Left lung (tissue), 14 donors: ENCODE measurements at places on chromosomes 3 and 15. TPM values are rescaled to one million over a fixed set of nuclear protein-coding genes. Genes with fewer than 3 reads are reported as not detected.

USP4 gene
- polyA plus RNA-seq, result 73.1 TPM

THPO gene
- 1.9 TPM for polyA plus RNA-seq

CAND2 gene
- 8.8 TPM for polyA plus RNA-seq

CNTN4 gene
- polyA plus RNA-seq, result 9.6 TPM

GRAMD2A gene
- 9.3 TPM for polyA plus RNA-seq

NGLY1 gene
- polyA plus RNA-seq, result 40.8 TPM

TRH gene
- 0.41 TPM for polyA plus RNA-seq

VGLL3 gene
- polyA plus RNA-seq, result 25.9 TPM

RASGRF1 gene
- polyA plus RNA-seq, result 45.0 TPM

BLM gene
- polyA plus RNA-seq, result 13.1 TPM

YEATS2 gene
- polyA plus RNA-seq, result 42.7 TPM

- H3K36me3 ChIP-seq, result no peaks in the 10 kb centered on the region
- H3K4me3 ChIP-seq, result no peak overlapping the region
- peaks cover 4% of the 10 kb centered on the region for H3K4me1 ChIP-seq
- H3K27me3 ChIP-seq, result no peaks in the 10 kb centered on the region
Observed at GRCh38 chr3:196524527-196524926, 9.4 kb upstream of the SMCO1 start.

- DNase-seq, result no peak
- H3K4me1 ChIP-seq, result no peaks in the 10 kb centered on the region
- H3K36me3 ChIP-seq, result no peaks in the 10 kb centered on the region
- no peak overlapping the region for H3K27ac ChIP-seq
Observed at GRCh38 chr3:18086078-18086477, 339.1 kb downstream of the SATB1 start.

- H3K4me1 ChIP-seq, result no peaks in the 10 kb centered on the region
- peak overlapping the region; percentile 33 for H3K27ac ChIP-seq
- H3K4me3 ChIP-seq, result no peak overlapping the region
- no peaks in the 10 kb centered on the region for H3K27me3 ChIP-seq
Observed at GRCh38 chr15:92645051-92645631, 10.4 kb downstream of the FAM174B start.

- H3K27me3 ChIP-seq, result no peaks in the 10 kb centered on the region
- H3K27ac ChIP-seq, result no peak overlapping the region
- no peaks in the 10 kb centered on the region for H3K36me3 ChIP-seq
Observed at GRCh38 chr3:117263270-117263669, 553.7 kb downstream of the TUSC7 start.

- H3K27me3 ChIP-seq, result no peaks in the 10 kb centered on the region
- H3K4me1 ChIP-seq, result peaks cover 21% of the 10 kb centered on the region
- DNase-seq, result no peak
Observed at GRCh38 chr3:71127052-71127831, 456.3 kb downstream of the FOXP1 start.

- H3K36me3 ChIP-seq, result no peaks in the 10 kb centered on the region
- H3K4me3 ChIP-seq, result no peak overlapping the region
- no peaks in the 10 kb centered on the region for H3K27me3 ChIP-seq
- H3K27ac ChIP-seq, result no peak overlapping the region
- no peaks in the 10 kb centered on the region for H3K4me1 ChIP-seq
Observed at GRCh38 chr3:12454076-12454815, 30.0 kb upstream of the TSEN2 start.

- no peak overlapping the region for H3K27ac ChIP-seq
- DNase-seq, result no peak
- no peaks in the 10 kb centered on the region for H3K36me3 ChIP-seq
- H3K4me3 ChIP-seq, result no peak overlapping the region
- H3K4me1 ChIP-seq, result no peaks in the 10 kb centered on the region
- no peaks in the 10 kb centered on the region for H3K27me3 ChIP-seq
Observed at GRCh38 chr3:46710671-46711295, 6.9 kb downstream of the PRSS50 start.

DNA sequence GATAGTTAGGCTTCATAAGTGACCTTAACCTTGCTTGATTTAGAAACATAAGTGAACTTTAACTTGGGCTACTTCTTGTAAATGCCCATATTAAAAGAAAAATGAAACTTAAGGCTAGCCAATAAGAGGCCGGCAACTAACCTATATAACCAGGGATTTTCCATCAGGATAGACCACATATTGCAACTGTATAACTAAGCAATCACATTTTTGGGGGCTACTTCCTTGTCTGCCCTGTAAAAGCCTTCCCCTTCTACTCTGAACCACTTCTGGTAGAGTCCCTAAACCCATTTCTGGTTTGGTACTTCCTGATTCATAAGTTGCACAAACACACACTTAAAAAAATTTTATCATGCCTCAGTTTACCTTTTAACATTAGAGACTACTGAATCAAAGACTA, 150.9 kb upstream of the UBE2E2 start:
- H3K4me1 ChIP-seq, result no peaks in the 10 kb centered on the region
- no peak overlapping the region for H3K27ac ChIP-seq
- H3K36me3 ChIP-seq, result no peaks in the 10 kb centered on the region
- no peak for DNase-seq
- H3K4me3 ChIP-seq, result no peak overlapping the region
- no peaks in the 10 kb centered on the region for H3K27me3 ChIP-seq

- no peaks in the 10 kb centered on the region for H3K27me3 ChIP-seq
- peak overlapping the region; percentile 97 for H3K4me3 ChIP-seq
- DNase-seq, result peak; percentile 66
- peaks cover 13% of the 10 kb centered on the region for H3K4me1 ChIP-seq
- no peaks in the 10 kb centered on the region for H3K36me3 ChIP-seq
- peak overlapping the region; percentile 70 for H3K27ac ChIP-seq
Observed at GRCh38 chr15:70892912-70893560, 410 bp downstream of the LRRC49 start.

DNA sequence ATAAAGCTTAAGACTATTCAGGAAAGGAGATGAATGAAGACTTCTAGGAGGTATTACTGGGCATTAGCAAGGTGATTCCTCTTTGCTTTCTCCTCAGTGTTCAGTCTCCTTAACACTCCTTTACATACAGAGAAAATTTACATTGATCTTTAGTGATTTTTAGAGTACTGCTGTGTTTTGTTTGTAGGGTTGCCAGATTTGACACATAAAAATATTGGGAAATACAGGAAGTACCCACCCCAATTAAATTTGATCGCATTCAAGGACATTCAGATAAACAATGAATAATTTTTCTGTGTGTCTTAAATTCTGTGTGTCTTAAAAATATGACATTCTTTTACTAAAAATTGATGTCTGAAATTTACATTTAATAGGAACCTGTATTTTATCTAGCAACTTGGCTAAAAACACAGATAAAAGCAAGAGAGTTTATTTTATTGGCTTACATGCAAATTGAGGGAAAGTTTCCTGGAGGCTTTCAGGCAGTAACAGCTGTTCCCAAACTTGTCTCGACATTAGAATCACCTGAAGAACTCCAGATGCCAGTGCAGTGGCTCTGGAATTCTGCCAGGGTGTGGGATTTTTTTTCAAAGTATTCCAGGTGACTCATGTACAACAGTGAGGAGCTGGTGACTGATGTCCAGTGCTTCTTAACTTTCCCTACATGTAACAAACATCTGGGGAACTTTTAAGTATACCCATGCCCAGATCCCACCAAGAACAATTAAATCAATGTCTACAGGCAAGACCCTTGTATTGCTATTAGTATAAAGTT, 23.4 kb upstream of the PLOD2 start:
- no peak overlapping the region for H3K4me3 ChIP-seq
- DNase-seq, result no peak
- H3K36me3 ChIP-seq, result no peaks in the 10 kb centered on the region
- no peak overlapping the region for H3K27ac ChIP-seq

DNA sequence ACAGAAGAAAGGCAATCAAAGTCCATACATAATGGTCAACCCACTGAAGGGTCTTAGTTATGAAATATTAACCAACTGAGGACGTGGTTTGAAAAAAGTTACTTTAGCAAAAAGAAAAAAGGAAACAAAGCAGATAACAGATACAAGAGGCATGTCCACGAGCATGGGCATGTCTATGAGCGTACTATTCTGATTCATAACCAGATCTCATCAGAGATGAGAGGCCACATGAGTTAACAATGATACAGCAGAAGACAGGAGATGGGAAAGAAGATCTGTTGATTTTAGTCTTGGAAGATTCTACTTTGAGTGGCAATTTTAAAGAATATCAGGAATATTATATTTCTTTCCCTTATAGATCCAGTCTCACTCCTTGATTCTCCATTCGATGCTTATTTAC, 262.9 kb upstream of the SLITRK3 start:
- no peaks in the 10 kb centered on the region for H3K36me3 ChIP-seq
- no peaks in the 10 kb centered on the region for H3K4me1 ChIP-seq
- H3K27me3 ChIP-seq, result no peaks in the 10 kb centered on the region
- no peak overlapping the region for H3K4me3 ChIP-seq
- no peak for DNase-seq

- H3K27me3 ChIP-seq, result peaks cover 5% of the 10 kb centered on the region
- H3K27ac ChIP-seq, result no peak overlapping the region
- H3K36me3 ChIP-seq, result no peaks in the 10 kb centered on the region
- no peak overlapping the region for H3K4me3 ChIP-seq
- no peak for DNase-seq
- H3K4me1 ChIP-seq, result no peaks in the 10 kb centered on the region
Observed at GRCh38 chr15:88400084-88400483, 67.1 kb downstream of the MRPL46 start.

- no peak overlapping the region for H3K27ac ChIP-seq
- H3K36me3 ChIP-seq, result no peaks in the 10 kb centered on the region
- H3K27me3 ChIP-seq, result no peaks in the 10 kb centered on the region
- no peak overlapping the region for H3K4me3 ChIP-seq
- peak; percentile 38 for DNase-seq
Observed at GRCh38 chr3:82790307-82791097, 1029.1 kb upstream of the GBE1 start.

GRCh38 chr3:36907911-36908646, 36.8 kb downstream of the TRANK1 start:
- H3K27ac ChIP-seq, result peak overlapping the region; percentile 98
- H3K27me3 ChIP-seq, result no peaks in the 10 kb centered on the region
- H3K4me3 ChIP-seq, result peak overlapping the region; percentile 55
- peaks cover 10% of the 10 kb centered on the region for H3K4me1 ChIP-seq

DNA sequence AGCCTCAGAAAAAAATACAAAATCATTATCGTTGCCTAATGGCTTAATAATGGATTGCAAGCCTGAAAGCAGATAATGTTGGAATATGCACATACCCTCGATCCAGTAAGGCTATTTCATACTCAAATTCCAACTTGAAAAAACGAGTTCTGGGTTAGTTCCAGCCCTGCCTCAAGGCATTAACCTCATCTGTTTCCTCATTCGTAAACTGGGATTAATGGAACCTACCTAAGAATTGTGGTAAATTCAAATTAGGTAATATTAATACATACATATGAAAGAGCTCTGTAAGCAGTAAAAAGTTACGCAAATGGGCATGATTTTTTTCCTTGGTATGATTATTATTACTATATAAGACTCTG, 107.5 kb downstream of the SRGAP3 start:
- peaks cover 6% of the 10 kb centered on the region for H3K27me3 ChIP-seq
- H3K4me1 ChIP-seq, result no peaks in the 10 kb centered on the region
- peak overlapping the region; percentile 26 for H3K27ac ChIP-seq
- no peak overlapping the region for H3K4me3 ChIP-seq
- DNase-seq, result no peak
- H3K36me3 ChIP-seq, result no peaks in the 10 kb centered on the region

DNA sequence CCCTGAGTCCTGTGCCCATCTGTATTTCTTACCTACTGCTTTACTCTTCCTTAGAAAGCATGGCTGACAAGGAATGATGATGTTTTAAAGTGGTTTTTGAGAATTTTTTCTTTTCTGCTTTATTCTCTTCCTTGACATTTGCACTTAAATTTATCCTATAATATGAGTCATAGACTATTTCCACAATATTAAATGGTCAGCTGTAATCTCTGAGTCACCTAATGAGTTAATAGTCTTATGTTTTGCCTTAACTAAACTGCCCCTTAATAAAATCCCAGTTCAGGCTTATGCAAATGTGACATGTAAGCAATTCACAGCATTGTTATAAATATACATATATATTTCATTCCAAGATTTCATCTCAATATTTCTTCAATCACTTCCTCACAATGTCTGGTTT, 23.8 kb downstream of the MEIS2 start:
- H3K4me1 ChIP-seq, result no peaks in the 10 kb centered on the region
- no peak overlapping the region for H3K4me3 ChIP-seq
- H3K36me3 ChIP-seq, result no peaks in the 10 kb centered on the region
- no peak overlapping the region for H3K27ac ChIP-seq

DNA sequence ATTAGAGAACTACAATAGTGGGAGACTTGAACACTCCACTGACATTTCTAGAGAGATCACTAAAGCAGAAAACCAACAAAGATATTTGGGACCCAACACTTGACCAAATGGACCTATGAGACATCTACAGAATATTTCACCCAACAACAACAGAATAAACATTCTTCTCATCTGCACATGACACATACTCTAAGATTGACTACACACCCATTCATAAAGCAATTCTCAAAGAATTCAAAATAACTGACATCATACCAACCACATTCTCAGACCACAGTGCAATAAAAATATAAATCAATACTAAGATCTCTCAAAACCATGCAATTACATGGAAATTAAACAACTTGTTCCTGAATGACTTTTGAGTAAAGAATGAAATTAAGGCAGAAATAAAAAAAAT, 473.7 kb downstream of the LPP start:
- peaks cover 9% of the 10 kb centered on the region for H3K4me1 ChIP-seq
- no peaks in the 10 kb centered on the region for H3K27me3 ChIP-seq
- H3K4me3 ChIP-seq, result no peak overlapping the region
- no peak overlapping the region for H3K27ac ChIP-seq

- no peak overlapping the region for H3K4me3 ChIP-seq
- no peak overlapping the region for H3K27ac ChIP-seq
- no peak for DNase-seq
- H3K36me3 ChIP-seq, result no peaks in the 10 kb centered on the region
- no peaks in the 10 kb centered on the region for H3K27me3 ChIP-seq
Observed at GRCh38 chr3:108673988-108674661, 83.1 kb downstream of the RETNLB start.

GRCh38 chr3:14716591-14716990, 41.6 kb downstream of the C3orf20 start:
- H3K27ac ChIP-seq, result no peak overlapping the region
- H3K27me3 ChIP-seq, result no peaks in the 10 kb centered on the region
- no peaks in the 10 kb centered on the region for H3K4me1 ChIP-seq
- H3K4me3 ChIP-seq, result no peak overlapping the region
- DNase-seq, result no peak

GRCh38 chr3:116051040-116051439, 394.2 kb downstream of the LSAMP start:
- no peaks in the 10 kb centered on the region for H3K27me3 ChIP-seq
- no peak for DNase-seq
- H3K4me3 ChIP-seq, result no peak overlapping the region
- no peaks in the 10 kb centered on the region for H3K4me1 ChIP-seq
- no peaks in the 10 kb centered on the region for H3K36me3 ChIP-seq

GRCh38 chr3:149611149-149611548, 46.7 kb downstream of the WWTR1 start:
- DNase-seq, result no peak
- H3K36me3 ChIP-seq, result no peaks in the 10 kb centered on the region
- H3K27me3 ChIP-seq, result no peaks in the 10 kb centered on the region
- no peaks in the 10 kb centered on the region for H3K4me1 ChIP-seq

GRCh38 chr3:141921316-141921715, 44.9 kb downstream of the ATP1B3 start:
- no peak for DNase-seq
- no peak overlapping the region for H3K4me3 ChIP-seq
- H3K27me3 ChIP-seq, result no peaks in the 10 kb centered on the region
- no peaks in the 10 kb centered on the region for H3K4me1 ChIP-seq
